ENCODE measurements at places on chromosomes 4 and X.

DNA sequence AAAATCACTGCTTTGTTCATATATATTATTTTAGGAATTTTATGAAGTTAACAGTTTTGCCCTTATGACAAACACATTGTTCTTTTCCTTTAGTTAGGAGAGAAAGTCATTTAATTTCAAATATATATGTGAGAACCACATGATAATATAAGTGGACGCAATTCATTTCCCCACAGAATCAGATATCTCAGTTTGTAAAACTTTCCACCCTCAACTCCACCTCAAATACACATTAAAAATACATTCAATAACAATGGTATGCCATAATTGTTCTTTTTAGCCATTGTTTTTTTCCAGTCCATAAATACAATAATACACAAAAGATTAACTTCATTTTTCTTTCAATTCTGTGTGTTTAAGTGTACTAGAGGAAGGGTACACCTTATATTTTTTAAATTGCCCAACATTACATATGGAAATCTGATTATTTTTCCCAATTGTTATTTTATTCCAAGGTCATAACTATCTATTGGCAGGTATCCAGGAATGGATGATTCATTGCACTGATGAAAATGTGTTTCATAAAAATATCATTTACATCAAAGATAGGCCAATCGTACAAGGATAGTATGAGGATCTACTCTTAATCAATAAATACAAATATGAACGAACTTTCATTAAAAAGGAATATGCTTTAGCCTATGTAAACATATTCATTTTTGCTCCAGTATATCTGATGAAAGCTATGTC is 125.0 kb downstream of the PPP3CA start:
- no peak for DNase-seq

- no peak for DNase-seq
Measured at GRCh38 chr4:40731792-40732245, 17.9 kb upstream of the NSUN7 start.

DNA sequence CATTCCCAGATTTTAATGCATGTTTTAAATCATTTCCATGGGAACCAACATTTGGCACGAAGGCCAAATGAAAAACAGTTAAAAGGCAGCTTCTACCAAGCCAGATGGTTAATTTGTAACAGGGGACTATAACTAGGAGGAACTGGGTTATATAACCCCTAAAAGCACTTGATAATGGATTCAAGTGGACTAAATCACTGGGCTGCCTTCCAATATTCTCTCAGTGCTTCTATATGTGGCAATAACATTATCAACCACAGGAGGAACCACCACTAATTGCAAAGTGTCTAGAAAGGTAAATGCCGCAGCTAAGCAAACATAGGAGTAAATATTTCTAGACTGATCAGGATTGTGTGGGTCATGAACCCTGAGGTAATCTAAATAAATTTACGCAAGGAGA is 391.5 kb downstream of the UBE2NL start:
- DNase-seq = no peak

GRCh38 chr4:15956179-15956850 is 6.7 kb downstream of the FGFBP2 start:
- DNase-seq = peak; percentile 72

GRCh38 chr4:37054531-37055077 is 189.9 kb upstream of the NWD2 start:
- no peak for DNase-seq

- no peak for DNase-seq
Measured at GRCh38 chr4:85725721-85726170, 250.8 kb downstream of the ARHGAP24 start.

DNA sequence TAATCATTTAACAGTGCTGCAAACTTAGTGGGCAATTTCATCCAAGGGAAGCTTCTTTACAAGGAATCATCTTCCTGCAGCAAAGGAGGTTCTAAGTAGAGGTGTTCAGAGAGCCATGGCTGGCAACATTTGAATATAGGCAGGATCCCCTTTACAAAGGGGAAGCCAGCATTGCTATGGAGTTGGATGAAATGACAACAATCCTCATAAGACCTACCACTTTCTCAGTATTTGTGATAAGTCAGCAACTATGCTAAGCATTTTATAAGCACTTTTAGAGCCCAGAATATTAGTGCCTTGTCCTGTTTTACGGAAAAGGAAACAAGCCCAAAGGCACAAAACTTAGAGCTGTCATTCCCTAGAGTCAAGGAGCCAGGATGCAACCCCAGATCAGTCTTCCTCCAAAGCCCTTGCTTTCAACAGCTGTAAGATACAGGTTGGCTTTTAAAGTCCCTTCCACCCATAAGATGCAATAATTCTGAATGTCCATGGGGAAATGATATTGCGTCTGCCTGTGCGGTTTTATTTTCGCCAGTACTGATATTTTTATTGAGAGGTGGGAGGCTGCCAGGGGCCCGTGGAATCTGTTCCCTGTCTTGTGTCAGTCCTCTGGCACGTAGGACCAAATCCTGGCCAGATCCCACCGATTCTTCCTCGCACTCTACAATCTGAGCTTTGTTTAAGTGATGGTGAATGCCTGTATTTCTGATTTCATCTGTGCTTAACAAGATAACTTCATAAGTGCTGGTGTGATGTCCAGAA is 59.1 kb downstream of the SMIM20 start:
- no peak for DNase-seq

- no peak for DNase-seq
Measured at GRCh38 chrX:2526390-2526789, 25.6 kb upstream of the DHRSX start.

GRCh38 chr4:19033816-19034733 is 1012.5 kb upstream of the LCORL start:
- no peak for DNase-seq

- no peak for DNase-seq
Measured at GRCh38 chrX:64580605-64581004, 185.4 kb upstream of the MTMR8 start.

DNA sequence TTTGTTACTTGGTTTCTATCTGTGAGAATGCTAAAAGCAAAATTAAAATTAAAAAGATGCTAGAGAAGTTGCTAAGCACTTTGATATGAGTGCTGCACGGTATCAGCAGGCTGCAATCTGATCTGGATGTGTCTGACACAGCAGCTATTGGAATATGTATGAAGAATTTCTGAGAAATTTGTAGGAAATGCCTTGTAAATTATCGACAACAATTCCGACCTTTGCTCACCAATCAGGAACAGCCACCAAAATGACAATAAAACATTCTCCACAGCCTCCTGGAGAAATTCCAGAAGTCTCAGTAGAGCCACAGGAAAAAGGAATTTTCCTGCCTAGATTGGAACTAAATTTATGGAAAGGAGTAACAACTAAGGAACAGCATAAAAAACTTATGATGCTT is 82.5 kb downstream of the TIGD2 start:
- no peak for DNase-seq

DNA sequence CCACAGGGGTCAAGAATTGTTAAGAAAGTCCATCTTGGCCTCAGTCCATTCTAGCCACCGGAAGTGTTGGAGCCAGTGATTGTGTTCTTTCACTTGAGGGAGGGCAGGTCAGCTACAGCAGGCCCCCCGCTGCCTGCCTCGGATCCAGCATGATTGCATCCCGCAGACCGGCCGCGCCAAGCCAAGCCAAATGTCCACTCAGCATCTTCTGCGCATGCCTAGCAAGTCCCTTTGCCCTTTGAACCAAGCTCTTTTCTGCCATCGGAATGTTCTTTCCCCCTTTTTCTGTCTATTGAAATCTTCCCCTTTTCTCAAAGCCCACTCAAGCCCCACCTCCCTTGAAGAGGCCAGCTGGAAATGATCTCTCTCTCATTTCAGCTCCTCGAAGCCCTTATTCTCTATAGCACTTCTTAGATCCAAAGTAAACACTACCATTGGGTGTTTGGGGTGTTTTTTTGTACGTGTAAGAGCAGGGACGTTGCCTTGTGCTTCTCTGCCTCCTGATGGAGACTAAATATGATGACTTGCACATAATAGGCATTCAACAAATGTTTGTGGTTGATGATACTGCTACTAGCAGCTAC is 147.8 kb upstream of the BCOR start:
- no peak for DNase-seq

GRCh38 chr4:164623099-164623498 is 130.8 kb upstream of the SMIM31 start:
- no peak for DNase-seq

- no peak for DNase-seq
Measured at GRCh38 chr4:100790836-100791615, 273.2 kb upstream of the EMCN start.

DNA sequence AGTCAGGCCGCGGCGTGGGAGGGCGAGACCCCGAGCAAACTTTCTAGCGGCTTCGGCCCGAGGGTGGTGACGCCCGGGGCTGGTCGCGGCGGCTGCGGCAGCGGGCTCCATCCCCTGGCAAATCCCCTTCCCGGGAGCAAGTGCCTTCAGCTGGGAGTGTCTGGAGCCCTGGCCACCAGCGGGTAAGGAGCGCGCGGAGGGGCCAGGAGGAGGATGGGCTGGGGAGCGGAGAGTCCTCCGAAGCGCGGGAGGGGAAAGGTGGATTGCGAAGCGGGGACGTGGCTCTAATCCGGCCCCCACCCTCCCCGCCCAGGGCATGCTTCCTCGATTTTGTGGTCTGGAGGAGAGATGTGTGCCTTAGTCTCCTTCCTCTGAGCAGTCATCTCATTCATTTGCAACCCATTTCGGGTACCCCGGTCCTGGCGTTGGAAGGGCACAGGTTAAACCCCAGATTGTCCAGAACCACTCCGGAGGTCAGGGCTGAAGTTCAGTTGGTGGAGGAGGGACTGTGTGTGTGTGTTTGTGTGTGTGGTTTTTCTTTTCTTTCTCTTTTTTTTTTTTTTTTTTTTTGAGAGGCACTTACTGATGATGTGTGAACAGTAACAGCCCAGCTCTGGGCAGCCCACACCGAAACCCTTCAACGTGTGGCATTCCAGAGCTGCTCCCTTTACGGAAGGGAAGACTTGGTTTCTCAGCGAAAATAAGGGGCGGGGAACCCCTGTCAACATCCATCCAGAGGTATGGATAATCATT is 516 bp downstream of the SGMS2 start:
- peak; percentile 60 for DNase-seq

DNA sequence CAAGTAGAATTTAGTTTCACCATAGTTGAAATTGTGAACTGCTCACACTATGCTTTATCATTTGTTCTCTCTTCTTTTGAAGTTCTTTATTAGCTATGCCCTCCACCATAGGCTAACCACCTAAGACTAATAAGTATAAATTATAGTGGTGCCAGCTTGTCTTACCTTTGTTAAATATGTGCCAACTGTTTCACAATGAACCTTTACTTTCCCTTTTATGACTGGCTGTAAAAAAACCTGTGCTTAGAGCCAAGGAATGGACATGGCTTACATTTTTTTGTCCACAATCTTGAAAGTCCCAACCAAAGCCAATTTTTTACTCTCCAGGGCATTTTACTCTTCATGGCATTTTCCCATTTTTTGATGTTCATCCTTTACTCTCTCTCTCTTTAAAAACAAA is 123.5 kb upstream of the LEF1 start:
- DNase-seq = no peak

DNA sequence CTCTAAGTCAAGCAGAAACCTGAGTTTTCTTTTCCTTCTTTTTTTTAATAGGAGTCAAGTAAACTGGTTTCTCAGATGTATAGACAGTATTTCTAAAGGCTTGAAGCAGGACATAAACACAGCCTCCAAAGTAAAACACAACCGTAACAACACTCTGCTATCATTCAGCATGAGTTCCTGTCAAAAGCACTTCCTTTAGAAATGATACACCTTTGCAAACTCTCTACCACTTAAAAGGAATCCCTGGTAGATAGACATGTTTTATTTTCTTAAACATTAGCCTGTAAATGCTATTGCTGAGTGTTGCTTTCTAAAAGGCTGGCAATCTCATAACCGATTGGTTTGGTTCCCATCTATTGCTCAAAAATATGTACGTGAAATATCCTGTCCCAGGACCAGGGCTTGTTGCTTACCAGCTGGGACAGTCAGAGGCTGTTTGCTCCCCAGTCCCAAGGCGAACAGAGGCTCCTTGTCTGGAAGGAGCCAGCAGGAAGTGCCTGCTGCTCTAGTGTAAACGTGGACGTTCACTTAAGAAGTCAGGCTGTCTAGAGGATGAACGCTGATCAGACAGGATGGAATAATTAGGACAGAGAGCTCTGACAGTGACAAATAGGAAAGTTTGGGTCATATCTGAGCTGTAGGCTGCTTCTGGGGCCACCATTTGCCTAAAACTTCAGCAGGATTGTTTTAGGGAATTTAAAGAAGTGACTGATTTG is 173.9 kb upstream of the KLF3 start:
- no peak for DNase-seq

DNA sequence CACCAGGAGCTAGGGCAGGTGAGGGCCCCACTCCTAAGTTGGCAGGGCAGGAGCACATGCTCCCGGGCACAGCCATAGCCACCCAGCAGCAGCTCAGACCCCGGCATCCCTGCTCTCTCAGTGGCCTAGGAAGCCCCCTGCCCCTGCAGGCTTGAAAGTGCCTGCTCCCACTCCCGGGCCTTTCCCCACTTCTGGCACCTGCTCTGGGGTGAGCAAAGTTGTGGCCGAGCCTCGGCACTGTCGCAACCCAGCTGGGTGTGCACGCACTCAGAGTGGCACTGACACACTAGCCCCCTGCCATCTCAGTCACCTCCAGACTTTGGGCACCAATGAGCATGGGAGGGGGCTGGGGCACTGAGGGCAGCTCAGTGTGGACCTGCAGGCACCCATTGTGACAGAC is 60.8 kb upstream of the CDKN2AIP start:
- no peak for DNase-seq

DNA sequence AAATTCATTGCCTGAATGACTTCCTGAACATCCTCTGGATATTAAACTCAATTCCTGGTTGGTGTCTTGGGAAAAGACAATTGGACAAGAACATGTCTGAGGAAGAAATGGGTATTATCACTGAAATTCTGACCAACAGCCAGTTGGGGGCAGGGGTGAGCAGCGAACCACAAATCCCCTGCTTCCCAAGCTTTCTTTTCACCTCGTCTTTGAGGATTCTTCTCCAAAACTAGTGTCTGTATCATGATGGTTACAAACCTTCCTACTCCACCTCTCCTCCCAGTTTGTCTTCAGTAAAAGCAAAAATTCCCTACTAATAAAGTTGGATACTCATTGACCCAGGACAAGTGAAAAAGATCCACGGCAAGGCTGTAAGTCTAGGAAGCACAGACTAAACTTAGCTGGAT is 48.3 kb upstream of the WDR1 start:
- DNase-seq = peak; percentile 6

DNA sequence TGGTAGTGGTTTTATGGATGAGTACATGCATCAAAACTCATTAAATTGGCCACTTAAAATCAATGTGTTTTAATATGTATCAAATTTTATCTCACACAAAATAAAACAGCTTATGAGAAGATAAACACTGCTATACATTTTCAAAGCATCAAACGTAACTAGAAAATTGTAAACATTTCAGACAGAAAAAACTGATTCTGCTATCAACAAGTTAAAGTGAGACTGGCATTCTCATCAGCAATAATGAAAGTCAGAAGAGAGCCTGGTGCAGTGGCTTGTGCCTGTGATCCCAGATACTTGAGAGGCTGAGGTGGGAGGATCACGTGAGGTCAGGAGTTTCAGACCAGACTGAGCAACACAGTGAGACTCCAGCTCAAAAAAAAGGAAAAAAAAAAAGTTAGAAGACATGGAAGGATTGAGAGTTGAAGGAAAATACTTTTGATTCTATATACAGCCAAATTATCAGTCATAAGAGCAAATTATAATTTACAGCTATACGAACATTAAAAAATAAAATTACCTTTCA is 2.9 kb downstream of the TBCK start:
- DNase-seq = no peak

GRCh38 chr4:164856396-164856795 is 20.6 kb upstream of the APELA start:
- DNase-seq = no peak

Measured in SW480 (cell line).